K562 (cell line): ENCODE measurements at places on chromosomes 1 and 21.

GRCh38 chr1:46114925-46115603 lies 17.4 kb downstream of the PIK3R3 start:
- DNase-seq = no peak

- no peak for DNase-seq
Observed at GRCh38 chr1:66247415-66248208, 286.3 kb upstream of the SGIP1 start.

DNA sequence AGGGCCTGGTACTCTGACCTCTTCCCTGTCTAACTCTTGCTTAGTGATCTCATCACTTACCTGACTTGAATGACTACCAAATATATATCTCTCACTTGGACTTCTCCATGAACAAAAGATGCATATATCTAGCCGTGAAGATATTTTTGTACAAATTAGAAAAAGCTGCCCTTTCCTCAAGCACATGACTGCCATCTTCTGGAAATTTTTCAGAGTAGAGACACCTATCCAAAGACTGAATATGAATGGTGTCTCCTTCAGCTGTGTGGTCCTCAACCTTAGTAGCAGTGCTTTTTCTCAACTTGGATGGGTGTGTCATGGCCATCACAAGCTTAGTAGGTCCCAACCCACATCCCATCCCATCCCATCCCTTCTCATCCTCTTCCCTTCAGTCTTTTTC lies 142.3 kb downstream of the DNM3 start:
- peak; percentile 7 for DNase-seq

DNA sequence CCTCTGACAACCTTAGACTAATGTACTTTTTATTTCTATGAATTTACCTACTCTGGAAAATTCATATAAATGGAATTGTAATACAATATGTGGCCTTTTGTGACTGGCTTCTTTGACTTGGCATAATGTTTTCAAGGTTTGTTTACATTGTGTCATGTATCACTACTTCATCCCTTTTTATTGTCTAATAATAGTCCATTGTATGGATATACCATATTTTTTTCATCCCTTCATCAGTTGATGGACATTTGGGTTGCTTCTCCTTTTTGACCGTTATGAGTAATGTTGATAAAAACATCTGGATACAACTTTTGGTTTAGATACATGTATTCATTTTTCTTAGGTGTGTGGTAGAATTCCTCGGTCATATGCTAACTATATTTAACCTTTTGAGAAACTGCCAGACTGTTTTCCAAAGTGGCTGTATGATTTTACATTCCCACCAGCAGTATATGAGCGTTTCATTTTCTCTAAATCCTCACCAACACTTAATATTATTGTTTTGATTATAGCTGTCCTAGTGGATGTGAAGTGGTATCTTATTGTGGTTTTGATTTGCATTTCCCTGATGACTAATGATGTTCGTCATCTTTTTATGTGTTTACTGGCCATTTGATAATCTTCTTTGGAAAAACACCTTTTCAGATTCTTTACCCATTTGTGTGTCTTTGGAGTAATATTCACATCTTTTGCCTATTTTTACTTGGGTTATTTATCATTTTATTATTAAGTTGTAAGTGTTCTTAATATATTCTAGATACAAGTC lies 3.5 kb downstream of the RO60 start:
- no peak for DNase-seq

DNA sequence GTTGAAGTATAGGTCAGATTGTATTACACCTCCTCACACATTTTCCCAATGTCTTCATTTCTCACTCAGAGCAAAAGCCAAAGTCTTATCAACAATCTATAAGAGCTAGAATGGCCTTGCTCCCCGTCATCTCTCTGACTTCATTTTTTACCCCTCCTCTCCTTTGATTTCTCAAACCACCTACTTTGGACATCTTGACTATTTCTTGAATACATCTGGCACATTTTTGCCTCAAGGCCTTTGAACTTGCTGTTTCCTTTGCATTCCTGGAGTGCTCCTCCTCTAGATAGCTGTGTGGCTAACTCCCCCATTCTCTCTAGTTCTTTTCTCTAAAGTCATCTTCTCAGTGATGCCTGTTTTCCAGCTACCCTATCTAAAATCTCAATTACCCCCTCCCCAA lies 7.2 kb upstream of the XCL2 start:
- DNase-seq = no peak

GRCh38 chr1:104702731-104703130 lies 953.0 kb downstream of the AMY1C start:
- DNase-seq = no peak

DNA sequence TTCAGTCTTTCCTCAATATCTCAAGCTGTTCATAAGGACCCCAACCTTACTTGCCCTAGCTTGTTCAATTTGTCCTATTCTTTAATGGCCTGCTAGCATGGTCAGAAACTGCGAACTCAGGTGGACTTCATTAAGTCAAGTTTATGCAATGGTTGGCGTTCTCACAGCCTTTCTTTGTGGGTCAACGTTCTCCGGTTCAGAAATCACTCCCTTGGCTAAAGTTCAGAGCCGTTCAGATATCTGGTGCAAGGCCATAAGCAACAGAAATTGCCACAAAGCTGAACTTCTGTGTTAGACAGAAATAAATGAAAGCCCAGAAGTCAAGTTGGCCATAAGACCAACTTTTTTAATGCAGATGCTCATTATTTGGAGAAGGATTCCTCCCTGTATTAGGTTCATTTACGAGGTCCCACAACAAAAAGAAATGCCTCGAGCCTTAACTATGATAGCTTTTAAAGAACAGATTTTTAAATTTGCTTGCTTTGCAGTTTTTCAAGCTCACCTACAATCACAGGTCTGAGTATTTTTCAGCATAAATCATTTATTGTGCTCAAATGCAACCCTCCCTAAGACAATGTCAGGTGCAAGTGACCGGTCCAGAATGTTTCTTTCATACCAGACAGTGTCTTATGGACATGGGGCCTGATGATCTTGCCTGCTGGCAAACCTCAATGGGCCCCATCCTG lies 140.2 kb upstream of the COL11A1 start:
- DNase-seq = no peak

DNA sequence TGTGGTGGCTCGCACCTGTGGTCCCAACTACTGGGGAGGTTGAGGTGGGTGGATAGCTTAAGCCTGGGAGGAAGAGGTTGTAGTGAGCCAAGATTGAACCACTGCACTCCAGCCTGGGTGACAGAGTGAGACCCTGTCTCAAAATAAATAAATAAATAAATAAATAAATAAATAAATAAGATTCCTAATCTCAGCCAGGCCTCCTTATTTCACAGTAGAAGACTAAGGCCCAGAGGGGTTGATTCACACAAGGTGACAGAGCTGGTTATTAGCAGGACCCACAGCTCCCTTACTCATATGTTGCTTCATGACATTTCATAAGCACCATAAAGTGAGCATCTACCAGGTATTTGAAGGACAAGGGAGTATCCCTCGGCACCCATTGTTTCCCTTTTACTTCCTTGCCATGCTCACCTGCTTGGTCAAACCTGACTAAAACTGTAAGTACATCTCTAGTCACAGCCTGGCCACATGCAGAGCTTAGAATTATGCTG lies 32.7 kb downstream of the ALG14 start:
- no peak for DNase-seq

- peak; percentile 55 for DNase-seq
Observed at GRCh38 chr1:15876357-15877055, 29.0 kb downstream of the SPEN start.

- DNase-seq = no peak
Observed at GRCh38 chr1:202680586-202681352, 29.5 kb downstream of the SYT2 start.

DNA sequence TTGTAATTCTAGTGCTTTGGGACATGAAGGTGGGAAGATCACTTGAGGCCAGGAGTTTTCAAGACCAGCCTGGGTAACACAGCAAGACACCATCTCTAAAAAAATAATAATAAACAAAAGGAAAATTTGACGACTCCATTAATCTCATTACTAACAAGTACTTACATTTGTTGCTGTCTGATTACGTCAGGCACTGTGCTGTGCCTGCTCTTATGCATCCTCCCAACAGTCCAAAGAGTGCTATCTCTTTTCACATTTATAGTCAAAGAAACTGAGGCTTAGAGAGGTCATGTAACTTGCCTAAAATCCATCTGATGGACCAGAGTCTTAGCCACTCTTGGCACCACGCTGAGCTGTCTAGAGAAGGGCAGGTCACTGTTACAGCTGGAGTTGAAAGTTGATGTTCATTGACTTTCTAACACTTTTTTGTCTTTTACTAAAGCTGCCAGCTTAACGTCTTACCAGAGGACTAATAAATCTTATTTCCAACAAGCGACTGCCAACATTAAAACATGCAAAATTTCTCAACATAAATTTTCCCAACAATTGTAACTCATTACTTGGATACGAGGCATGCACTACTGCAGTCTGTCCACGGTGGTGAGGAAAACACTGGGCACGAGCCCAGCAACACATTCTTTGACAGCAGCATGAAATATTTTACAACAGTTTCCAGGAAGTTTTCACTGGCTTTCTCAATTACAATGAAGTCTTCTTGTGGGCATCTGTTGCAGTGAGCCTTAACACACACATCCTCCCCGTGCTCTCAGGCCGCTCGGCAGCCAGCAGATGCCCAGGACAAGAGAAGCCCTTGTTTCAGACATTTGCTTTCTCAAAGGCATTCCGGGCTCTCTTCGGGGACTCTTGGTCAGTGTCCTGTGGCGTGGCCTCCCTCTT lies 262.9 kb upstream of the PROX1 start:
- DNase-seq = no peak

- no peak for DNase-seq
Observed at GRCh38 chr1:202279806-202280205, 61.9 kb downstream of the UBE2T start.
